ENCODE measurements at places on chromosomes 3 and 15. TPM values are rescaled to one million over a fixed set of nuclear protein-coding genes. Genes with fewer than 3 reads are reported as not detected.

Gene APOD
- 3.6 TPM for total RNA-seq

Gene RPL39L
- total RNA-seq = 16.7 TPM

Gene IQCH
- total RNA-seq = 2.8 TPM

Gene MAP2K1
- total RNA-seq = 26.4 TPM

Gene KBTBD13
- not detected for total RNA-seq

Gene PSMD6
- 80.0 TPM for total RNA-seq

Gene ROBO2
- total RNA-seq = 377 TPM

Gene GPR27
- 53.0 TPM for total RNA-seq
